ENCODE measurements at places on chromosomes 7 and 10.

GRCh38 chr7:27303026-27303425 is 60.4 kb downstream of the EVX1 start:
- no peak for DNase-seq

DNA sequence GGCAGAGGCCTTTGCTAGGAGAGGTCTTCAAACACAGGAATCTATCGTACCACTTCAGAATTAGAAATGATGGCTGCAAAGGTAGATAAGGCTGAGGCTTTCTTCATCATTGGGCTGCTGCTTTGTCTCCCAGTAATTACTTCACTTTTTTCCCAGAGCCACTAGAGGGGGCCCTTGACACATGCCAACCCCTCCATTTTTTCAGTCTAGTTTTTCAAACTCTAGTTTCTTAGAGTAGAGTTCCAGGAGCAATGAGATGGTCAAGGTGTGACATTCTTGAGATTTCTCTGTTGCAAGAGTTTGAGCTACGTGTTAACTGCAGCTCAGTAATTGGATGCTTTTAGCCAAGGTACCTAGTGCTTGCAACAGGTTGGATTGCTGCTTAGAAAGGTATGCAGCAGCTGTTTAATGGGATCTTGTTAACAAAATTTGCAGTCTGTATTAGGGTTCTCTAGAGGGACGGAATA is 33.8 kb upstream of the RBM20 start:
- DNase-seq = peak; percentile 77

DNA sequence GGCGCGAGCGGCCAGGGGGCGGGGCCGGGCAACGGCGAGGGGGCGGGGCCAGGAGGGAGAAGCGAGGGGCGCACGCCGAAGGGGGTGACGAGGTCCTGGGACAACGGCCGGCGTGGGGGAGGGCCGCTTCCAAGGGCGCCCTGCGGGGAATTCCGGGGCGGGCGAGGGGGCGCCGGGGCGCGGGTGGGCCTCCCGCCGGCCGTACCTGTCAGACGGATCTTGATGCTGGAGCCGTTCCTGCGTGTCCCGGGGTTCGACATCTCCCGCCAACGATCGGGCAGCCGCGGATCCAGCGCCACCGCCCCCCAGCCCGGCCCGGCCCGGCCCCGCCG is 421 bp downstream of the SMURF1 start:
- no peak for DNase-seq

DNA sequence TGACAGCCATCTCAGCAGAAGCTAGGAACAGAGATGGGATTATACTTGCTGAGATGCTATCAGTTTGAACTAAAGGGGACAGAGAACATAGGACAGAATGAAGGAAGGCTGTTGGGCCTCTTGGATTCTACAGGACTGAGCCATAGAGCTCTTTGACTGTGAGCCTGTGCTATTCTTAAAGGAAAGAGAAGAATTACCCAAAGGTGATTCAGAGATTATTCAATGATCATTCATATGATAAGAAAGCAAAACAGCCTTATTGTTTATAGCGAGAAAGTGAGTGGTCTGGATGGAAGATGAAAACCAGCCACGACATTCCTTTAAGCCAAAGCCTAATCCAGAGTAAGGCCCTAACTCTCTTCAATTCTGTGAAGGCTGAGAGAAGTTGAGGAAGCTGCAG is 69.7 kb upstream of the NEUROD6 start:
- no peak for DNase-seq

- no peak for DNase-seq
Measured at GRCh38 chr10:91980319-91980718, 56.7 kb downstream of the BTAF1 start.

DNA sequence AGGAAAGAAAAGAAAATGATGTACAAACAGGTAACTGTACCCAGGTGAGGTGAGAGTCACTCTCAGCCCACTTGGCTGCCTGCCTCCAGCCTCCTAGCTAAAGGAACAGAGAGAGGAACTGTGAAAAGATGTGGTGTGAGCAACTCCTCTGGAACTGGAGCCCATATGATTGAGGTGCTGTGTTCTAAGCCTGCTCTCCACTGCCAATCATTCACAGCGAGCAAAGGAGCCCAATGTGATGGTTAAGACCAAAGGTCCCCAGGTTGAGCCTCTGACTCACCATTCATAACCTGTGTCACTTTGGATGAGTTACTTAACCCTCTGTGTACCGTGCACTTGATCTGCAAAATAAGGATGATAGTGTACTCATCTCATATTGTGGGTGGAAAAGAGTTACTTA is 868.1 kb upstream of the AUTS2 start:
- DNase-seq = no peak

- DNase-seq = no peak
Measured at GRCh38 chr10:133122171-133122935, 34.6 kb downstream of the ADGRA1 start.

GRCh38 chr7:113715981-113716856 is 202.6 kb downstream of the PPP1R3A start:
- DNase-seq = no peak

DNA sequence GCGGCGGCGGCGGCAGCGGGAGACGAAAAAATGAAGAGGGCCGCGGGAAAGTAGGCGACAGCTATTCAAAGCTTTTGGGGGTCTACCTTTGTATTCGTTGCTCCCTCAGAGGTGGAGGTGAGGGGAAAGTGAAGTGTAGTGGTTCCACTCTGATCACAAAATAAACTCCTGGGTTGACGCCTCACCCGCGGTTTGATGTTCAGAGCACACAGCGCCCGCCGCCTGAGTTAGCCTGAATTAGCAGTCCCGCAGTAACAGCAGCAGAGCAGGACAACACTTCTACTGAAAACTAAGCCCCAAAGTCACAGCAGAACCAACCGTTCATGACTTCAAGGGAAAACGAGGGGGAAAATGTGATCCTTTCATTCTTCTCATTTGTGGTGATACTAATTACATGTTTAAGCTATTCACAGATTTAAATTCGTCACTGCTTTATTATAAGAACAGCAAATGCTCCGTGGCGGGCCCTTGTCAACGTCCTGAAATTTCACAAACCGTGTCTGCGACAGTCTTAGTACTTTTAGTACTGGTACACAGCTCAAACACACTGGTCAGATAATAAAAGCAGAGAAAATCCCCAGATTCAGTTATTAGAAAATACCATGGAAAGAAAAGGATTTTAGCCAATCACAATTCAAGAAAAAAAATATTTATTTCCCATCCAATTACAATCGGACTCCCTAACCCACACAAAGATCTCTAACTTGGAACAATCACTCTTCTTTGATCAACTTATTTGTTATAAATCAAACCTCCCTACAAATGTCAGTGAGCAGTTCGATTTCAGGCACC is 563 bp upstream of the JMJD1C start:
- DNase-seq = peak; percentile 49

DNA sequence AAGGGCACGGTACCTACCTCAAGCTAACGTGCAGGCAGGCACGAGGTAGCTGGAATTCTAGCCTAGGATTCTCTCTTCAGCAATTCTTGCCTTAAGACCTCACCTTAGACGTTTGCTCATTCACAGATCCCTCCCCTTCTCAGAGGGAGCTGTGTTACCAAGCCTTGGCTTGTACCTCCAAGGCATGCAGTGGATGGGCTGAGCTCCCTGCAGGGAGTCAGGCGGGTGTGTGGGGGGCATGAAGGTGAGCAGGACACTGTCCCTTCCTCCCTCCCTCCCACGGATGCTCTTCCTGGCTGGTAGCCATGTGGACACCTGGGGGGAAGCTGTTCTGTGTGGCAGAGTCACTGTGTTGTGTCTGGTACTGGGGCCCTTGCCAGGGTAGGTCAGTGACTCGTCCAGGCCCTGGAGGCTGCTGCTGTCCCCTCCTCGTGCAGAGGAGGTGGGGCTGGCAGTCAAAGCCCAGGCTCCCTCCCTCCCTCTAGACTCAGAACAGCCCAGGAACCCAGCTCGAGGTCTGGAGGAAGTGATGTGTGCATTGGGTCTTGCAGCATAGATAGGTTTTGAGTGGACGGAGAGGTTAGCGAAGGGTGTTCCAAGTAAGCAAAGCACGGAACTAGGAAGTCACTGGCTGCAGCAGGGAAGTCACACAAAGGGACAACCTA is 222.2 kb upstream of the SH2B2 start:
- DNase-seq = peak; percentile 40

- DNase-seq = no peak
Measured at GRCh38 chr10:130751106-130751840, 560.2 kb downstream of the TCERG1L start.

DNA sequence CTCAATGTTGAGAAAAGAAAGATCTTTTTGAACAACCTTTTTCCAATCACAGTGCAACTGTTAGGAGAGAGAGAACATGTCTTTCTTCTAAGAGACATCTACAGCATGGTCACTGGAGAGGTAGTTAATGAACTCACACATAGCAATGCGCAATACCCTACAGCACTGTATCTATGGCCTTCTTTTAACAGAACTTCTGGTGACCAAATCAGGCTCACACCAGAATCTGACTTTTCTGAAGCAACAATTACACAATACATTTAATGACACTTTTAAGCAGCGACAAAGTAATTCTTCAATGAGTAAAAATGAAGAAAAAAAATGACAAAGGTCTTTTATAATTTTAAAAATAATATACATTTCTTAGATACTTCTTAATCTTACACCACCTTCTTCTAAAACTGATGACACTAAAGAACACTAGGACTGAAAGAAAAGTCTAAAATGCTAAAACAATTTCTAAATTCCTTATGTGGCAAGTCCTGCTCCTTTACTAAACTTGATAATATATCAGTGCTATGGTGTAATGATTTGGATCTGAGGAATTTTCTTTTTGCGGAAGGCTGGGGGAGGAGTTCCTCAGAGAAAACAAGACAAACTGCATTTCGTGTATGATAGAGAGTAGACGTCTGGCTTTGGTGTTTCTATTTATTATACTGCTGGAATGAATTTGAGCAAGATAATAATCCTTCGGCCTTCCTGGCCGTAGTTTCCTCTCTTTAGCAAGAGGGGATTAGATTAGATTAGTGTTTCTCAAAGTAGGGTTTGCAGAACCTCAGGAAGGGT is 166.3 kb downstream of the ZNF438 start:
- DNase-seq = no peak

DNA sequence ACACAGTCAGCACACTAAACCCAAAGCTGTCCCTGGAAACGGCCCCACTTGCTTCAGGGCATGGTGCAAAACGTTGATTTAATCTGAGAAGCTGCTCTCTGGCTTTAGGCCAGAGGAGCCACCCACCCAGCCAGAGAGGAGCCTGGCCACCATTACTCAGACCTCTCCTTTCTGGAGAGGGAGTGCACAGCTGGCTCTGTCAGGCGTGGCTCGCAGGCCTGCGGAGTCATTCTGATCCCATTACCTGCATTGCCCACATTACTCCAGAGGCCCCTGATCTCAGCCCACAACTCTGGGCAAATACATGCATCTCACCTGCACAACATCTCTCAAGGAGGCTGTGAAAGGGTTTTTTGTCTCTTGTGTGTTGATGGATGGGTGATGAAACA is 370.0 kb upstream of the IGFBP3 start:
- DNase-seq = no peak

GRCh38 chr7:135964791-135965190 is 12.4 kb downstream of the MTPN start:
- DNase-seq = no peak

DNA sequence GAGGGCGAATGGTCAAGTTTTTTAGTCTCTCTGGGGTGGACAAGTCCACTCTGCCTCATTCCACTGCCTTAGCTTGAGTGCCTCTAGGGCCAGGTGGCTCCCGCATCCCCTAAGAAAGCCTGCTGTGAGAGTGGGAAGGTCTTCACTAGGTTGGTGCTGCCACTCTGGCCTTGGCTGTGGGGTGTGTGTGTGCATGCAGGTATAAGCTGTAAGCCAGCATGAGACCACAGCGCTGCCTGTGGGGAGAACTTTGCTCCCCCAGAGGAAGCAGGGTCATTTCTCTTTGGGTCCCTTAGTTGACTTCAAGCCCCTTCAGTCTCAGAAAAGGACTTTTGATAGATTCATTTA is 25.5 kb upstream of the PCBD1 start:
- DNase-seq = no peak

DNA sequence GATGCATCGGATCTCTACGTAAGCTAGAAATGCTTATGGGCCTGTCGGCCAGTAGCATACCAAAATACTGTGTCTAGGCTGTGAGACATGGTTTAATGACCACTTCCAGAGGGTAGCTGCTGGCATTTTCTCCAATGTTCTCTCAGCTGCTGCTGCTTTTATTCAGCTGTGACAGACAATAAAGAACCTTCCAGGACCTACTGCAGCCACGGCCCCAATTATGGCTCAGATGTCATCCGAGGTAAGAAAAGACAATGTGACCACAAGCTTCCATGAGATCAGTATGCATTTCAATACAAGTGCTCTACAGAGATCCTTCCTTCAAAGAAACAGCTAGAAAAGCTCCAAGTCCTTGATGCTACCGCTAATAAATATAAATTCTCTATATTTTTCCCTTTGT is 256.2 kb downstream of the SDHAF3 start:
- no peak for DNase-seq

GRCh38 chr7:16320099-16320660 is 101.2 kb downstream of the CRPPA start:
- DNase-seq = no peak

- DNase-seq = no peak
Measured at GRCh38 chr10:3006607-3007006, 60.7 kb upstream of the PFKP start.

- DNase-seq = no peak
Measured at GRCh38 chr7:106193661-106194060, 81.5 kb upstream of the SYPL1 start.

DNA sequence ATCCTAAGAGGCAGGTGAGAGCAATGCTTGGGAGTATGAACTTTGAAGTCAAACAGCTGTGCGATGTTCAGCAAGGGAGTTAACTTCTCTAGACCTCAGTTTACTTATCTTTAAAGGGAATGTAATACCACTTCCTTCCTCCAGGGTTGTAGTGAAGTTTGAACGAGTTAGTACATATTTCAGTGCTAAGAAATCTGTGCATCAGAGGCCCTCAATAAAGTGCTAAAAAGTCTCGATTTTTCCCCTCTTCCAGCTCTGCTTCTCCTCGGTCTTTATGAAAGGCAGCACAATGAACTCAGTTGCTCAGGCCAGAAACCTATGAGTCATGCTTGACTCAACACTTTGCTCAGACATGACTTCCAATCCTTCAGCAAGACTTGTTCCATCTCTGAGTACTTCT is 418.9 kb downstream of the MDFIC start:
- DNase-seq = no peak
